Activated CD4-positive, alpha-beta memory T cell treated with anti-CD3 and anti-CD28 coated beads, Interleukin-2, amount 10 ng/mL, durations not matched to agents 7 days and 5 days (primary cell): ENCODE measurements at places on chromosomes 5 and 9. TPM values are rescaled to one million over a fixed set of nuclear protein-coding genes. Genes with fewer than 3 reads are reported as not detected.

The RAI14 gene
- total RNA-seq, result 1.0 TPM

The DND1 gene
- total RNA-seq, result 2.2 TPM

The PRDM9 gene
- not detected for total RNA-seq

The ZNF454 gene
- total RNA-seq, result not detected

The RFX3 gene
- 13.8 TPM for total RNA-seq

The SLC6A3 gene
- total RNA-seq, result not detected

The FBN2 gene
- total RNA-seq, result not detected

The RAD1 gene
- total RNA-seq, result 27.5 TPM

The ELOVL7 gene
- total RNA-seq, result 1.1 TPM

The SPATA31E1 gene
- total RNA-seq, result not detected

The SLC24A2 gene
- not detected for total RNA-seq

The STPG3 gene
- not detected for total RNA-seq

The INSYN2B gene
- not detected for total RNA-seq

The FOXD4L3 gene
- not detected for total RNA-seq

The ZBED3 gene
- 0.85 TPM for total RNA-seq

The CDK5RAP2 gene
- total RNA-seq, result 84.2 TPM

The C5orf63 gene
- 6.6 TPM for total RNA-seq

The DNAH5 gene
- total RNA-seq, result not detected

The IDNK gene
- total RNA-seq, result 8.2 TPM

The KIF12 gene
- not detected for total RNA-seq

The NIPAL4 gene
- 0.05 TPM for total RNA-seq

The OTP gene
- total RNA-seq, result not detected

The IZUMO3 gene
- not detected for total RNA-seq

The C5orf58 gene
- not detected for total RNA-seq

The GBGT1 gene
- 3.9 TPM for total RNA-seq

The PLEKHG4B gene
- not detected for total RNA-seq

The SPATA31D4 gene
- total RNA-seq, result not detected

The NR5A1 gene
- not detected for total RNA-seq

The BAAT gene
- total RNA-seq, result not detected

The ELAVL2 gene
- total RNA-seq, result not detected

The APBA1 gene
- 7.8 TPM for total RNA-seq

The HAVCR1 gene
- total RNA-seq, result 3.6 TPM

The TOR4A gene
- total RNA-seq, result 22.4 TPM

The COL5A1 gene
- total RNA-seq, result 0.10 TPM

The LCN15 gene
- total RNA-seq, result not detected

The FIBCD1 gene
- not detected for total RNA-seq

The ANKRD31 gene
- 0.18 TPM for total RNA-seq

The MARVELD2 gene
- total RNA-seq, result 0.18 TPM

The ABHD17B gene
- 25.6 TPM for total RNA-seq

The CDX1 gene
- not detected for total RNA-seq

The SMIM27 gene
- 27.3 TPM for total RNA-seq

The ANGPTL2 gene
- total RNA-seq, result not detected

The PPP3R2 gene
- not detected for total RNA-seq

The WDR31 gene
- total RNA-seq, result 1.4 TPM

The SPINK4 gene
- total RNA-seq, result not detected

The TRIM7 gene
- 2.0 TPM for total RNA-seq

The GSN gene
- 5.8 TPM for total RNA-seq

The PCDHGA7 gene
- 0.08 TPM for total RNA-seq
